Esophagus muscularis mucosa (tissue), 4 donors: ENCODE measurements at places on chromosomes 6 and 20. TPM values are rescaled to one million over a fixed set of nuclear protein-coding genes. Genes with fewer than 3 reads are reported as not detected.

ENPP3 gene
- total RNA-seq, result 0.42 TPM

TP53INP2 gene
- 73.1 TPM for total RNA-seq

BCAS1 gene
- total RNA-seq, result not detected

CBFA2T2 gene
- 15.4 TPM for total RNA-seq

VSX1 gene
- not detected for total RNA-seq

SEL1L2 gene
- not detected for total RNA-seq

ECT2L gene
- 0.23 TPM for total RNA-seq

PRDM13 gene
- total RNA-seq, result not detected

GRCh38 chr6:144689503-144690040, 404.4 kb downstream of the UTRN start:
- H3K27me3 ChIP-seq, result no peaks in the 10 kb centered on the region
- H3K36me3 ChIP-seq, result peaks cover 4% of the 10 kb centered on the region
- no peaks in the 10 kb centered on the region for H3K4me1 ChIP-seq
- no peak overlapping the region for H3K27ac ChIP-seq
- DNase-seq, result no peak
- no peak overlapping the region for H3K4me3 ChIP-seq

DNA sequence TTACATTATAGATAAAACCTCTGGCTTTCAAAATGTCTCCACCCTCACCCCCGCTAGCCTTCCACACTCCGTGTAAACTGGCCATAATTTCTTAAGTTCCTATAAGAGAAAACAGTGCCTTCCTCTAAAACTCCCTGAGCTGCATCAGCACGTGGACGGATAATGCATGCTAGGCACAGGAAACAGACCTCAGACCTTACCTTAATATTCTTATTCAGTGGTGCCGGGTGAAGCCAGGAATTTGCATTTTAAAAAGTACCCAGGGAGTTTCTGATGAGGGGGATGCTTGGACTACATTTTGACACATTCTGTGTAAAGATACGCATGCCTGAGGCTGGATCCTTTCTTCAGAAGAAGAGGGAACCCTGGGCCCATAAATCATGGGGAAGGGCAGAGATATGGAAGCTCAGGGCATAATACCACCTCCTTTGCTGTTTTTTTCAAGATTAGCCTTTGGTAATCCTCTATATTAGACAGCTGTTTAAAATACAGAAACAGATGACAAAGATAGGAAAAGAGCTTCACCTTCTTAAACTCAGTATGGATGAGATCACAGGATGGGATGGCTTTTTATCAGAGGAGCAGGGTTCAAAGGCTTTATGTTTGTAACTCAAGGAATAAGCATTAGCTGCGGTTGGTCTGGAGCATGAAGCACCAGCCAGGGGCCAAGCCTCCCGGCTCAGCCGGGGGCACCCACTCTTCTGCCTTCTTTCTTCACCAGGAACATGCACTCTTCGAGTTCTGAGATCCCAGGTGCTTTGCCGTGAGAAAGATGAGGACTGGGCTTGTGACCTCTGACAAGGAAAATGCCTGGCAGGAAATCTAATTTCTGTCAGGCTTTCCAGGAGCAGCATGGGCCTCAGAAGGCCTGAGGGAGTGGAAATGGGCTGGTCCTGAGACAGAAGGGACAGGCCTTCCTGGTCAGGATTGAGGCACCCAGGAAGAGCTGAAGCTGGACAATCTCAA, 218.1 kb upstream of the SOX4 start:
- DNase-seq, result no peak
- no peak overlapping the region for H3K4me3 ChIP-seq
- no peaks in the 10 kb centered on the region for H3K36me3 ChIP-seq

- no peak overlapping the region for H3K27ac ChIP-seq
- H3K27me3 ChIP-seq, result no peaks in the 10 kb centered on the region
- H3K4me3 ChIP-seq, result no peak overlapping the region
- H3K36me3 ChIP-seq, result no peaks in the 10 kb centered on the region
- no peaks in the 10 kb centered on the region for H3K4me1 ChIP-seq
- no peak for DNase-seq
Observed at GRCh38 chr6:112883095-112883494, 536.0 kb downstream of the RFPL4B start.

- no peak for DNase-seq
- no peak overlapping the region for H3K27ac ChIP-seq
- no peaks in the 10 kb centered on the region for H3K4me1 ChIP-seq
- H3K27me3 ChIP-seq, result no peaks in the 10 kb centered on the region
- no peaks in the 10 kb centered on the region for H3K36me3 ChIP-seq
Observed at GRCh38 chr6:160226118-160226591, 32.5 kb downstream of the SLC22A2 start.
